ENCODE measurements at places on chromosomes 1 and 21.

DNA sequence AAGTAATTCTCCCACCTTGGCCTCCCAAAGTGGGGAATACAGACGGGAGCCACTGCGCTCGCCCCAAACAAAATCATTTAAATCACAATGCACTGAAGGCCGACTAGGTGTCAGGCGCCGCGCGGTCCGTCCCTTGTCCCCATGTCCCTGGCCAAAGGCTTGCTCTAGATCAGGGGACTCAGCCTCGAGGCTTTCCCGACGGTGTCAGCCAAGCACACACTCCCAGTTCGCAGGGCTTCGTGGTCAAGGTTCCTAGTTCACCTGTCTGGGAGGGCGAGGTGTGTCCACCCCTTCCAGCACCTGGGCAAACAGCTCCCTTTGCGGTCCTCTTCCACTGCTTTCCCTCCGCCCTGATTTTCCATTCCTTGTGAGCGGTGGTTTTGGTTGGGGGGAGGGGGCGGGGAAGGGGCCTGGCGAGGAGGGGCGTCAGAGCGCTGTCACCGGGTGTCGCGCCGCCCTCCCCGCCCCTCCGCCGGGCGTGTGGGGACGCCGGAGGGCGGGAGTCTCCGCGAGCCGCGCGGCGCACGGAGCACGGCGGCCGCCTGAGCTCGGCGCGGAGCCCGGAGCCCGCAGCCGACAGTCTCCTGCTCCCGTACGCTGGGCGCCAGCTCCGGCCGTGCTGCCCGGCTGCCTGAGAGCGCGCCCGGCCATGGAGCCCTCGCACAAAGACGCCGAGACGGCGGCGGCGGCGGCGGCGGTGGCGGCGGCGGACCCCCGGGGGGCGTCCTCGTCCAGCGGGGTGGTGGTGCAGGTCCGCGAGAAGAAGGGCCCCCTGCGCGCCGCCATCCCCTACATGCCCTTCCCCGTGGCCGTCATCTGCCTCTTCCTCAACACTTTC lies at the start of gene STUM:
STUM (plus strand) TSS at position 509 of the 838 bp plus-strand sequence; CDS start at position 650, 141 bp downstream.
- peak; percentile 26 for DNase-seq

DNA sequence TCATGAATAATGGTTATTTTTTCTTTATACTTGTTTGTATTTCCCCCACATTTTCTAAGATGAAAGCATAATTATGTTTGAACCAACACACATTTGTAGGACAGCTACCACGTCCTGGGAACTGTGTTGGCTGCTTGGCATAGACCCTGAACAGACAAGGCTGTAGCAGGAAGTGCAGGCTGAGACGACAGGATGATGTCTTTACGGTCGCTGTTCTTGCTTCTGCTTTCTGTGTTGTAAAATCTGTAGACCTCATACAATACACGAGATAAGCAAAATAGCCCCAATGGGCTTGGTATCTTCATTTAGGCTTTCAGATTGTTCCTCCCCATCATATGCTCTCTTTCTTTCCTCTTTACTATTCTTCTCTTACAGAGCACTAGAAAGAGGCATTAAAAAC lies 23.3 kb upstream of the OTUD3 start:
- no peak for DNase-seq

DNA sequence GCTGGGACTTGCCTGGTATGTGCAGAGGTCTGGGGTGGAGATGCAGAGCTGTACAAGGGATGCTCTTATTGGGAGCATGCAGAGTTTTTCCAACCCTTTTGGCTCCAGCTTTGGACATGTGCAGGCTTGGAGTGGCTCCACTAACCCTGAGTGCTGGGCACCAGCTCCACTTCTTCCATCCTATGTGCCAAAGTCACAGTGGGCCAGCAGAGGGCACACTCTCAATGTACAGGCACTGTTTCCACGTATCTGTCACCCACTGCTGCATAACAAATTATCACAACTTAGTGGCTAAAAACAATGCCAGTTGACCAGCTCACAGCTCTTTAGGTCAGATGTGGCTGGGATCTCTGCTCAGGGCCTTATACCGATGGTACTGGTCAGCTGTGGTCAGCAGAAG lies 631.8 kb downstream of the AJAP1 start:
- DNase-seq: peak; percentile 37

DNA sequence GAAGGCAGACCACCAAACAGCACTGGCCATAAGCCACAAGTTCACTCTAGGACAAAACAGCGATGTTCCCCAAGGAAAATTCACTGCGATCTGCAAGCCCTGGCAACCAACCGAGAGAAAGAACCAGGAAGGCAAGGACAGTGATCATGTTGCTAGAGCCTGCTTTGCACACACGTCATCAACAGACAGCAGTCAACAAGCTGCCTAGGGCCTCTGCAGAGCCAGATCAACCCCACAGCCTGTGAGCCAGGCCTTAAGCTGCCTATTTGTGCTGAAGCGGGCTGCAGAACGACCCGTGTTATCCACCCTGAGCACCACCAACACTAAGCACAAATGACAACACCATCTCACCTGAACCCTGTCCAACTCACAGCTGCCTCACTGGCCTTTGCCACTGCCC lies 6.2 kb upstream of the YRDC start:
- DNase-seq: no peak

DNA sequence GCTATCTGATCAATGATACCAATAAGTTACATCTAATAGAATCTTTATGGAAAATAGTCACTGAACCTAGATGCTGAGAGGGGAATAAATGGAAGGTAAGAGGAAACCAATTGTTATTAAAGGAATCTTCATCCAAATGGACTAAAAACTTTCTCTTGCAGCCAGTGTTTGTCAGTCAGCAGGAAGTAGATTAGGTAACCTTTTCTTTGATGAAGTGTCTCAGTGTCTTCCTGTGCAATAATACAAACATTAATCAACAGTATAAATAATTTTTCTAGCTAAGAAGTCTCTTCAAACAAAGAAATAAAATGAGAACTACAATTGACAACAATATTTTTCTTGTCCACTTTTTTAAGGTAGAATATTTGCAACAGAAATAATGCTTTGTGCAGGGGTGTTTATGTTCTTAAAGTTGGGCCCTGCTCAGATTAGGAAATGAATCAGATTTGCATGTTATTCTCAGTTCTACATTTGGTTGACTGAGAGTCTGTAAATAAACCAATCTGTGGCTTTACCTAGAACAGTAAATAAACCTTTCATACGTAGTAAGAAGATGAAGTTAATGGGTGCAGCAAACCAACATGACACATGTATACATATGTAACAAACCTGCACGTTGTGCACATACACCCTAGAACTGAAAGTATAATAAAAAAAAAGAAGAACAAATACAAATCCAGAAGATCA lies 391.4 kb downstream of the MRPL39 start:
- DNase-seq: no peak

- DNase-seq: no peak
Measured at GRCh38 chr1:82230667-82231066, 429.9 kb downstream of the ADGRL2 start.

- no peak for DNase-seq
Measured at GRCh38 chr1:16173447-16174260, 17.8 kb upstream of the EPHA2 start.
